Panc1 (cell line): ENCODE measurements at places on chromosomes 4 and X.
A peak's percentile ranks its signal among the peaks of the same experiment; 100 is the strongest.

GRCh38 chr4:67167849-67168248 lies 377.5 kb downstream of the CENPC start:
- no peak for DNase-seq

GRCh38 chr4:119692001-119692400 lies 63.4 kb upstream of the PDE5A start:
- DNase-seq: no peak

DNA sequence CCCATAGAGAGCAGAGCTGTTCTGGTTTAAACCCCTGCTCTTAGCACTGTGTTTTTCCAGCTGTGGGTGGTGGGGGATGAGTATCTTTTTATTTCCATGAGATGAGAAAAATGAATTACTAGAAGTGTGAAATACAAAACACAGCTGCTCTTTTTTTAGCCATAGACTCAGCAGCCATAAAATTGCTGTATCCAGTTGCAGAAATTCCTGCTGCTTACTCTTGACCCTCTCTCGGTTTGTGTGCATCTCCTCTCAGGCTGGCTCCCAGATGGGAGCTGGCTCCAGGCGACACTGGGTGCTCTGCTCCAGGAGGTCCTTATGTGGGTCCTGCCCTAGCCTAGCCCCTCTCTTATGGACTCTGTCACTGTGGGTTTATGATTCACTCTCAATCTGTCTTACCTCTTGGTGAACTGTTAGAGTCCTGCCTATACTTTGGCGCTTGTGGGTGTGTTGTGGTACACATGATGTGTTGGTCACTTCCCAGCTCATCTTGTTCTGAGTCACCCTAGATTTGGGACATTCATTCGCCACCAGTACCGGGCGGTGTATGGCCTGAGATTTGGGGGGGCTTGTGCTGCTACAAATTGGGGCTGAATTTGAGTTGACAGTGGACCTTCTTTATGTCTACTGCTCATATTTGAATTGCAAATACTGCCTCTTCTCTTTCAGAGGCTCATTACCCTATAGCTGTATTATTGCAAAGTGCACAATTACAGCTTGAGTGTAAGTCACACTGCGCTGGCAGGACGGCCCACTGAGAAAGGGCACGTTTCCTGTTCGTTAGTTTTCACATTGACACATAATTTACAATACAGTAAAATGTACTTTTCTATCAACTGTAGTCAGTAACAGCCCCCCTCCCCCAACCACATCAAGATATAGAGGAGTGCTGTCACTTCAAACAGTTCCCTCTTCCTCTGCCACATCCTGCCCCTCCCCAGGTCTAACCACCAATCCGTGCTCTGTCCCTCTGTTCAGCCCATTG lies 46.9 kb upstream of the MSANTD1 start:
- no peak for DNase-seq

DNA sequence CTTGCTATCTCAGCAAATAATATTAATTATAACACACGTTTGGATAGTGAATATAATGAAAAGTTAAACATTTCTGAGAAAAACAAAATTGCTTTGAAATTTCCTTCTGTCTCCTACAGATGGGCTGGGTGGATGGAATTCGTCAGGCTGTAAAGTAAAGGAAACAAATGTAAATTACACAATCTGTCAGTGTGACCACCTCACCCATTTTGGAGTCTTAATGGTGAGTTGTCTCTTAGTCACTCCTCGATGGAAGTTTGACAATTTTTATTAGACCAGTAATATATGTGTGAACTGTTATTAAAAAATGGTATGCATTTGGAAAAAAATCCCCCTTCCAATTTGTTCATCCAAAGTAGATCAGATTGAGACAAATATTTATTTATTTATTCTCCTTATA lies 92.5 kb upstream of the BRS3 start:
- no peak for DNase-seq

DNA sequence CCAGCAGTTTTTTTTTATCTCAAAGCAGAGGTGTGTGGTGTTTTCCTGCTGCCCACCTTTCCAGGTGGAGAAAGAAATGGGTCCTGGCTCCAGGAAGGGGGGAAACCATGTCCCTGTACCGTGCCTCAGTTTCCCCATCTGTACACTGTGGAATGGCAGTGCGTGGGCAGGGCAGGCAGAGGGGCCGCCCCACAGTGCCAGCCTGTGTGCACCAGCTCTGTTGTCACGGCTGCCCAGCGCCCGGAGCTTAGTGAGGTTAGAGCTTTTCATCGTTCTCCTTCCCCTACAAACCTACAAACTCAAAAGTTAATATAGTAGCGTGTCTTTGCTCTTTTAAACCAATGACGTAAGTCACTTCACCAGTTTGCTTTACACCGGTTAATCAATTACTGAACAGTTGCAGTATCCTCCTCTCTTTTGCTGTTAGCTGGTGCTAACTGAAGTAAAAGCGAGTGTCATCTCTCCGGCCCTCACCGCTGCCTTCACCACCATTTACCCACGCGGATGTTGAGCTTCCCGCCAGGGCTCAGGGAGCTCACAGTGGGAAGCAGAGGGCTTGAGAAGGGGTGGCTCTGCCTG lies 114.8 kb upstream of the ADRA2C start:
- DNase-seq: no peak

- DNase-seq: peak; percentile 76
These were observed 22.4 kb upstream of the HPSE start for GRCh38 chr4:83356899-83357661.

GRCh38 chr4:125313989-125314667 lies 627 bp upstream of the FAT4 start:
- no peak for DNase-seq

- no peak for DNase-seq
These were observed 171.5 kb upstream of the FRG1 start for GRCh38 chr4:189769131-189769530.

DNA sequence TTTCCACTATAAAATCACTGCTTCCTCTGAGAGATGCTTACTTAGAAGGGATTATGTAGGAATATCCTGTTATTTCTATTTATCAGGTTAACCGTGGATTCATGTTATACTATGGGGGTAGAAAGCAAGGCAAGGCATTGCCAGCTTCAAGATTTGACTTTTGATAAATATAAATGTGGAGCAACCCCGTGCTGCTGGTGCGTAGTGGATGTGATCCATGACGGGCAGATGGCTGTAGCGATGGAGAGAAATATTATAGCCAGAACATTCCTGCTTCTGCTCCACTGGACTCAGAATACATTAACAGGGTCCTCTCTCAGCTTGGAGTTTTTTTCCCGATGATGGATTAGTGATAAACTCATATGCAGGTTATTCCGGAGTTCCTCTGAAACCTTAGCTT lies 157.6 kb downstream of the TENM3 start:
- no peak for DNase-seq

DNA sequence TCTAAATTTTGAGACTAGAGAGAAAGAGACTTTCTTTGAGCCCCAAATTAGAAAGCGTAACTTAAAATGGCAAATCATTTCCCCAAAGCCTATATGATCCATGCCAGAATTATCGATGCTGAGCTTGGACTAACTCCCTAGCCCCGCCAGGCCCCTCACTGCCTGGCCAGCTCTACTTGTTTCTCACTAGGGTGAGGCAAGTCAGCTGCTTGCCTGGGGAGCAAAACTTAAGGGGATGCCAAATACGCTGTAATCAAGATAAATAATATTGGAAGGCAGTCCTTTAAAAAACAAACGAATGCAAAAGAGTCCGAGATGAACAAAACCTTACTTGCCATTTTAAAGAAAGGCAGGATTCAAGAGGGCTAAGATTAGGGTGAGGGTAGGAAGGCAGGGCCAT lies 236.0 kb downstream of the FRMPD4 start:
- no peak for DNase-seq

DNA sequence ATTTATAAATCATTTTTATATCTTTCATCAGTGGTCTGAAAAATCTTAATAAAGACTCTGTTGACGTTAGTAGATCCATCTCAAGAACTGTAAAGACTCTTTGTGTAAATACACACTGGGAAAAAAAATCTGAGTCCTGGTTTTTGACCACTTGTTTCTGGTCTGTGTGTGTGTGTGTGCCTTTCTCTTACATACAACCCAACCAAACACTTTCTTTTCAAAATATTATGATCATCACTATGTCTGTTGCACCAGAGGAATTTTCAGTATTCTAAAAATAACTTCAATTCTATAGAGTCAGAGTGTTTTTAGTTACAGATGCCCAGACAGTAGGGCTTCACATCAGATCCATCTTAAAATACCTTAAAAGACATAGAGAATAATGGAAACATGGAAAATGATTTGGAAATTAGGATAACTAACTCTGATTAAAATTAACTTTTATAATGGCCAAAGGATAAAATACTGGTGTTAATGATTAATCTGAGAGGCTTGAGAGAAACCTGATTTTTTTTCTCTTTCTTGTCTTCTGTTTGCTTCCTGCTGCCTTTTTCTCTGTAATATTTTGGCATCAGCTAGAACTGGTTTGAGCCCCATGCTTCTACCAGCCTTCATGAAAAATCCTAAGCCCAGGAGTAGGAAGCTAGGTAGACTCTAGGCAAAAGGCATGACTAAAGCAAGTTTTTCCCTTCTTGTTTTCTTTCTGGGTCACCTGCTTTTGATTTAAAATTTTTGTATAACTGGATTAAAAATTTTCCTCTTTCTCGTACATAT lies 99.7 kb downstream of the ATXN3L start:
- DNase-seq: no peak

- DNase-seq: no peak
These were observed 248.8 kb downstream of the PRDM5 start for GRCh38 chr4:120673696-120674095.

- no peak for DNase-seq
These were observed 32.4 kb upstream of the CCNG2 start for GRCh38 chr4:77124576-77124975.

DNA sequence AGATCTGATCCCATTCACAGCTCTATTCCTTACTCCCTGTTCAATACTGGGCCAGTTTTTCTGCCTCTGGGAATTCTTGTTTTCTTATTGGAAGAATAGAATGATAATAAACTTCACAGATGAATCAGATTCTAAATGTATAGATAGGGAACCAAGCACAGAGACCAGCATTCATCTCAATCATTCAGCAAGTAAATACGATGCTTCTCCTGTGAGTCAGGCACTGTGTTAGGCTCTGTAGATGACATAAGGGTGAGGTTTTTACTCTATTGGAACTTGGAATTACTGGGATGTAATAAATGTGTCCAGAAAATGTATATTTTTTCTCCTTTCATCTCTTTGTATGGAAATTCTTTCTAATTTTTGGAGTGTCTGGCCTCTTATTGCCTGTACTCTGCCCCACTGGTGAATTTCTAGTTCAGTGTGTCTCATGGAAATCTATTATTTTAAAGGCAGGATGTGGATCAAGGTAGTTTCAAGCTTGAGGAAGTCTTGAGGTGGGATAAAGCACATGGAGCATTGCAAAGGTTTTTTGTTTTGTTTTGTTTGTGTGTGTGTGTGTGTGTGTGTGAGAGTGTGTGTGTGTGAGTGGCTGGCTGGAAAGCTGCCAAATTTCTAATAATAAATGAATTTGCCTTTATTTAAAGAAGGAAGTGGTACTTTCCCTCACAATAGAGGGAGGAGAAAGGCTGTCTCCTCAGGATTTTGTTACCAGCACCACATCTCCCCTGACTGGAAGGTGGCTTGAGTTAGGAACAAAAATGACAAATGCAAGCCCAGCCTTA lies 117.9 kb upstream of the HS3ST1 start:
- no peak for DNase-seq

DNA sequence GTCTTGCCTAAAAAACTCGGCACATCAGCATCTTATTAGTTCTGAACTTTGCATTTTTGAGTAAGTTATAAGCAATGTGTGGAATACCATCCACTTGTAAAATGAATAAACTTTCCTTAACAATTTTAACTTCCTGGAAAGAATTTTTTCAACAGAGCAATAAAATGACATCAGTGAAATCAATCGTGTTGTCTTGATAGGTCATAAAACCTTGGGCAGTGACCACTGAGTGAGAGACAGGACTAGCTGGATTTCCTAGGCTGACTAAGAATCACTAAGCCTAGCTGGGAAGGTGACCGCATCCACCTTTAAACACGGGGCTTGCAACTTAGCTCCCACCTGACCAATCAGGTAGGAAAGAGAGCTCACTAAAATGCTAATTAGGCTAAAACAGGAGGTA lies 403.0 kb upstream of the CNKSR2 start:
- no peak for DNase-seq

GRCh38 chr4:6264225-6264540 lies 5.5 kb upstream of the WFS1 start:
- no peak for DNase-seq

DNA sequence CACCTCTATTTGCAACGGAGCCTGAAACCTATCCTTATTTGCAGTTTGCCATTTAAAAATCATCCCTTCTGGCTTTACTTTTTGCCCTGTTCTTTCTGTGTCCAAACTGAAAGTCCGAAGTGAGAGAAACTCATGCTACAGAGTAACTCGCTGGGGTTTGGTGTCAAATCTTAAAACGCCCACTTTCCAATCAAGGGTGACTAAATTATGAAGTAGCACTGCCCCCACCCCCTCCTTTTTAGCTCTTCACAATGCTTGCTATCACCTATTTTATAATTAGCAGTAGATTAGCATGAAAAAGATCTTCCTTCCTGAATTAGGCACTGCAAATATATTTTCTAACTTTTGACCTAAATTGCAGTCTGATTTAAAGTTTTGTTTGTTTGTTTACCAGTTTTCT lies 52.5 kb downstream of the VGLL1 start:
- no peak for DNase-seq

- no peak for DNase-seq
These were observed 63.2 kb downstream of the CD40LG start for GRCh38 chrX:136711147-136711546.

GRCh38 chr4:161546902-161547301 lies 616.9 kb downstream of the FSTL5 start:
- DNase-seq: no peak

DNA sequence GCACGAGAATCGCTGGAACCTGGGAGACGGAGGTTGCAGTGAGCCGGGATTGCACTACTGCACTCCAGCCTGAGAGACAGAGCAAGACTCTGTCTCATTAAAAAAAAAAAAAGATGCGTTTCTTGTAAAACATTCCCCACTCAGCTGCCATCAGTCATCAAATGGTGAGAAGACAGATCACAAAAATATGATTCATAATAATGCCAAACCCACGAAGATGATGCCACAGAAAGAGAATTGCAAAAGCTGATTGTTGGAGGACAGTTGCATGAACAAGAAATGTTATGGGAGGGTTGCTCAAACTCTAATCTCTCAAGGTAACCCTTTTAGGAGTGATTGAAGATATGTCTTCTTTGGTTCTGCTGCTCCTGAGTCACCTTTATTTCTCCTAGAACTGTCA lies 21.4 kb upstream of the SMIM14 start:
- no peak for DNase-seq

GRCh38 chr4:145589916-145590702 lies 29.1 kb upstream of the MMAA start:
- no peak for DNase-seq
